ENCODE measurements at places on chromosomes 7 and 10.

GRCh38 chr7:94414481-94414880, 19.8 kb downstream of the COL1A2 start:
- DNase-seq, result peak; percentile 73

- no peak for DNase-seq
Observed at GRCh38 chr7:115637128-115637527, 393.4 kb downstream of the TFEC start.

DNA sequence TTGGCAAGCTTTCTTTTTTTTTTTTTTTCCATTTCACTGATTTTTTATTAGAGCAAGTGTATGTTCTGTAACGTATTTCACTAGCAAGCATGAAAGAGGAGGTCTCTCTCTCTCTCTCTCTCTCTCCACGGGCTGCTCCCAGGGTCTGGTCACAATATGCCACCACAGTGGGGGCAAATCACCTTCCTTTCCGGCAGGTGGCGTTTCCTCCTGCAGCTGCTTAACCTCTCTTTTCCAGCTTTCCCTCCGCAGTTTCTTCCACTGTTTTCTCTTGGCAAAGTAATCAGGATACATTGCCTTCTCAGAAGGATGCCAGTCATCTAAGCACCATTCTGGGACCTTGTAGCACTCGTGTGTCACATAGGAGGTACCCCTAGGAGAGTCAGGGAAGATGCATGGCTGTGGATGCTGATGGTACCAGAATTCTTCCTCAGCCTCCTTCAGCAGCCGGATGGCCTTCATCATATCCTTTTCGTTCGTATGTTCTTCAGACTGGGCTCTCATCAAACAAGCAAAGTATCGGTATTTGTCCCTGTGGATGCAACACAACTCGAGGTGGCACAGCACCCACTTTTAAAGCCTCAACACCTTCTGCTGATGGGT, 197.3 kb upstream of the PODXL start:
- DNase-seq, result no peak

- DNase-seq, result no peak
Observed at GRCh38 chr10:61096056-61096455, 152.1 kb upstream of the RHOBTB1 start.

DNA sequence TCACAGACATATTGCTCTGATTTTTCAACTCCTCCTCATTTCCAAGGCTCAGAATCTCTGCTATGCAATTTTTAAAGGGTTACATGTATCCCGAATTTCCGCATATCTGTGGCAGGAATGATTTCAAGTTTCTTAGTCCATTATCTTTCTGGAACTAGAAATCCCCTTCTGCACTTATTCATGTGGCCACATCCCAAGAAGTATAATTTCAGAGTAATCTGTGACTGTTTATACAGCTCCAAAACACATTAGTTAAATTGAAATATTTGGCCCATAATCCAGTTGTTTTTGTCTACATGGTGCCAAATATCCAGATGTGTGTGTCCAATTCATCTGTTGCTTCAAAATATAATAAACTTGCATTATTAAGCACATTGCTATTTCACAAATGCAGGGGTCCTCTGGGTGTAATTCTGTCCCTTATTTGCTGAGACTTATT, 271.2 kb downstream of the ARHGAP12 start:
- DNase-seq, result no peak

DNA sequence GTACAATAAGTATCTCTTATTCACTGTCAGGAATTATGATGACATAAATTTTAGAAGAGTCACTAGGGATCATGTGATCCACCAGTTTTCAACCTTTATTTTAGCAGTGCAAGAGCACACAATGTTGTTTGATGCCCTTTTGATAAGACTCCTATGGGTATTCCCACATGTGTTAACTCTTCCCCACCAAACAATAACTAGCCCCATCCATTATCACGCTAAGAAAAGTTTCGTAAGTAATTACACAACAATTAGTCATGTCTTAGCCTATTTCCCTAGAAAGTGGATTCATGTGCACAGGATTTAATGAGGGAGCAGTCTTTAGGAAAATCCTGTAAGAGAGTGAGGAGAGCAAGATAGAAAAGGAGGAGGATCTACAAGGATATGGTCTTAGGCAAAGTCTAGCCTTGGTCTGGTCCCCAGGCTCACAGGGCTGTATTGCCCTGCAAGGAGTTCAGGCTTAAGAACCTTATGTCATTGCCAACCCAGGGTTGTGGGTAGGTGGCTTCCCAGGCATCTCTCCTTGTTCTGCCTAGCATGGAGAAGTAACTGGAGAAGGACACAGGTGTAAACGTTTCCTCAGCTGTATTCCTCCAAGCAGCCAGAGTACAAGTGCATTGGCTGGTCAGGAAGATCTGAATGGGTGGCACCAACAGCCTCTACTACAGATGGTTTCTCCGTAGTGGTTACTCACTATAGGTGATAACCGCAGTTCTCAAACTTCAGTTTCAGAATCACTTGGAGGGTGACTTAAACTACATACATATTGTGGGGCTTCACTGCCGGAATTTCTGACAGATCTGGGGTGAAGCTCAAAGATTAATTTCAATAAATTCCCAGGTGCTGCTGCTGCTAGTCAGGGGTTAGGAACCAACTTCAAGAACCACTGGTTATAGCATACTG, 574.5 kb downstream of the SUGCT start:
- DNase-seq, result no peak

DNA sequence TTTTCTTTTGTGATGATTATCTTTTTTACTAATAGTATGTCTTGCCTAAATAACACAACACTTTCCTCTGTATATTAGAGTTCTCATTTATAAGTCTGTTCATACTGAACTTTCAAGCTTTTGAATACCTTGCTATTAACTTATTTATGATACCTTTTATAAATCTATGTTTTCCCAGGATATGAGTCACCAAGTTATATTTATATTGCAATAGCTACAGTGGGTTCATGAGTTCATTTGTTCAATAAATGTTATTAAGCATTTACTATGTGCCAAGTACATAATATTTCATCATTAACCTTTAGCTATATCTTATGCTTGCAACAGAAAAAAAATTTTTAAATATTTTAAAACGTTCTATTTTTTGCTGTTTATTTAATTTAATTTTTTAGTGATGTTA, 18.3 kb downstream of the CLCN1 start:
- DNase-seq, result no peak

DNA sequence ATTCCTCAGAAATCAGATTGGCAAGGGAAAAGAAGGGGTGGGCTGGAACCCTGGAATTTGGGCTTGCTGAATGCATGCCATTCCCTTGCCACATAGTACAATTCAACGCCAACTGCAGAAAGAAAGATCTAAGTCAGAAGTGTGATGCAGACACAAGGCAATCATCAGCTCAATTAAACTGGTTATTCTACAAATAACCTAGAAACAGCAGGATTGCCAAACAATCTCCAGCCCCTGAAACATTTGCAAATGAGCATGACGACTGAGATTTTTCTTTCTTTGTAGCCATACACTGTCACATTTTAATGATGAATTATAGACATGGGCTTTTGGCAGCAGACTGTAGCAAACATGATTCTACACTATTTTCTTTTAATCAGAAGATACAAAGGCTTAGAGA, 16.5 kb upstream of the CREB5 start:
- DNase-seq, result no peak

- peak; percentile 42 for DNase-seq
Observed at GRCh38 chr10:111835574-111835973, 348.0 kb downstream of the GPAM start.

GRCh38 chr10:14953424-14954000, 384 bp downstream of the DCLRE1C start:
- DNase-seq, result peak; percentile 65

- DNase-seq, result no peak
Observed at GRCh38 chr7:138776166-138776833, 21.5 kb upstream of the TMEM213 start.

GRCh38 chr7:28405662-28406061, 6.7 kb upstream of the CREB5 start:
- peak; percentile 91 for DNase-seq

GRCh38 chr7:50812841-50813475, 30.3 kb upstream of the GRB10 start:
- peak; percentile 58 for DNase-seq

- DNase-seq, result no peak
Observed at GRCh38 chr10:35857860-35858259, 215.8 kb upstream of the FZD8 start.

DNA sequence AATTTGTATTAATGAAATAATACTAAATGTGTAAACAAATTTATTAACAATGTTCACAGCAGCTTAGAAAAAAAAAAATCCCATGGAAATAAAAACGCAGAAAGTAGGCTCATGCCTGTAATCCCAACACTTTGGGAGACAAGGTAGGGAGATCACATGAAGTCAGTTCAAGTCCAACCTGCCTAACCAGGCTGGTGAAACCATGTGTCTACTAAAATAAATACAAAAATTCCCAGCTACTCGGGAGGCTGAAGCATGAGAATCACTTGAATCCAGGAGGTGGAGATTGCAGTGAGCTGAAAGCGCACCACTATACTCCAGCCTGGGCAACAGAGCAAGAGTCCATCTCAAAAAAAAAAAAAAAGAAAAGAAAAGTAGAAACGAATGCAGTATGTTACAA, 36.2 kb downstream of the LARP4B start:
- DNase-seq, result no peak

DNA sequence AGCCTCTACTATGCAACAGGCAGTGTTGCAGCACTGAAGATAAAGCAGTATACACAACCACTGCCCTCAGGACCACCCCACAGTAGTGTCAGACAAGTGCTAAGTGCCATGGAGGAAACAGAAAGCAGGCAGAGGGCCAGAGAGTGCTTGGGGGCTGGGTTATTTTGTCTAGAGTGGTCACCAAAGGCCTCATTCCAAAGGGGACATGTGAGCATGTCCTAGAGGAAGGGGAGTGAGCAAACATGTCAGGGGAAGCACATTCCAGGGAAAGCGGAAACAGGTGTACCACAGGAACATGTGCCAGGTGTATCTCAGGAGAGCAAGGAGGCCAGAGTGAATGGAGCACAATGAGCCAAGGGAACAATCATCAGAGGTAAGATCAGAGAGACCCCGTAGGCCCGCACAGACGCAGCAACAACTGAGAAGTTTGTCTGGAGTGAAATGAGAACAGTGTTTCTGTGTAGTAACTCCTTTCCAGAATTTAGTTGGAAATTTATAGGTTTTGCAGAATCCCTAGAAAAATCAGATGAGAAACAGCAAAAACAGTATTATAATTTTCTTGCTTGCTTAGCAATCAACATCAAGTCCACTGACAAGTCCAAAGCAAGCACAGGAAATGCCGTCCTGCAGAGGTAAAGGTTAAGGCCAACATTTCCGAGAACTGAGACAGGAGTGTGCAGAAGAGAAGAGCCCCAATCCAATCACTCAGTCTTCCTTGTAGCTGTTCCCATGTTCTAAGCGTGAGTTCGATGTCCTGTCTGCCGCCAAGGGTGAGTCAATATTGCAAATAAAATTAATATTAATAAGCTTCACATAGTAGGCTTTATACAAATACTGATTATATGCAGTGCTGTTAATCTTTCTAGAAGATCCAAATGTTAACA, 67.3 kb downstream of the SGMS1 start:
- DNase-seq, result no peak

DNA sequence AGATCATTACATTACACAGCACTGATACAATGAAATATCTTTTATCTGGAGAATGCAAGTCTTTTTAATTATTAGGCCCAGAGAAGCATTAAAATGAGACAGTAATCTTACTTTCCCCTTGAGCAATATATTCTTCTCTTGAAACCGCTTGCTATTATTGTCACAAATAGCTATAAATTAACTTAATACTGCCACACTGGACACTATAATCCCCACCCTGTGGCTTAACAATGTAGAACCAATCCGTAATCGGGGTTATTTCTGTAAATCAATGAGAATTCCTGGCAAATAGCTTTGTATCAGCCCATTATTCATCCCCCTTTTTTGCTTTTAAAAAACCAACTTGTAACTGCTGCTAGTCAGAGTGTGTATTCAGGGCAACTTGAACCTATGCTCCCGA, 366.2 kb upstream of the VWC2 start:
- no peak for DNase-seq

DNA sequence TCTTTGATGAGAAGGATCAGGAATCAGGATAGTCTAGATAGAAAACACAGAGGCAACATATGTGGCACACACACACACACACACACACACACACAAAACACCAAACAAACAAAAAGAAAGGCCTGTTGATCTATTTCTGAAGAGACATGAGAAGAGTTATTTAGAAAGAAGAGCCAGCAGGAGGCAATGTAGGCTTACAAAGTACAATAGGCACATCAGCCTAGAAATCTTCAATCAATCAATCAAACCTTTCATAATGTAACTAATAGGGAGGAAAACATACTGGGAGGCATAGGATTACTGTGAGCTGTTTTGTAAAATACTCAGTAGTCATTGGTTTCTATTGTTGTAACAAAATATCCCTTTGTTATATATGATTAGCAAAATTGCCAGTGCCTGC, 47.3 kb upstream of the TES start:
- DNase-seq, result no peak

- no peak for DNase-seq
Observed at GRCh38 chr10:7512487-7512886, 101.7 kb upstream of the SFMBT2 start.

DNA sequence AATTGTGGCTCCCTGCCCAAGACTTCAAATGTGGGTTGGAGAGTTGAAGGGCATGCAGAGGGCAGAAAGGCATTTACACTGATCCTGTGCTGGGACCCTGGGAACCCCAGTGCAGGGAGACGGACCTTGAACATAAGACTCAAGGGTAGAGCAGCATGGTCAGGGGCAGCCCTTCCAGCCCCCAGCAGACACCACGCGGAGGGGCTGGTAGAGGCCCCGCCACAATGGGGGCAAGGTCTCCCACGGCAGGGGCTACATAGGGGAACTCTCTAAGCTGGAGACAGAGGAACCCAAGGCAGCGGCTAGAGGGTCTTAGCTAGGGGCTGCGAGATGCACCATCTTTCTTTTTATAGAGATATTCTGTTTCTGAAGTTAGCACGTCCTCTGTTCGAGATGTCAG, 45.2 kb upstream of the EBF3 start:
- DNase-seq, result no peak

GRCh38 chr10:75011221-75011620, 100.2 kb upstream of the SAMD8 start:
- DNase-seq, result no peak

GRCh38 chr10:104501864-104502579, 139.1 kb upstream of the SORCS3 start:
- DNase-seq, result no peak

- no peak for DNase-seq
Observed at GRCh38 chr10:113517901-113518260, 35.0 kb upstream of the HABP2 start.

DNA sequence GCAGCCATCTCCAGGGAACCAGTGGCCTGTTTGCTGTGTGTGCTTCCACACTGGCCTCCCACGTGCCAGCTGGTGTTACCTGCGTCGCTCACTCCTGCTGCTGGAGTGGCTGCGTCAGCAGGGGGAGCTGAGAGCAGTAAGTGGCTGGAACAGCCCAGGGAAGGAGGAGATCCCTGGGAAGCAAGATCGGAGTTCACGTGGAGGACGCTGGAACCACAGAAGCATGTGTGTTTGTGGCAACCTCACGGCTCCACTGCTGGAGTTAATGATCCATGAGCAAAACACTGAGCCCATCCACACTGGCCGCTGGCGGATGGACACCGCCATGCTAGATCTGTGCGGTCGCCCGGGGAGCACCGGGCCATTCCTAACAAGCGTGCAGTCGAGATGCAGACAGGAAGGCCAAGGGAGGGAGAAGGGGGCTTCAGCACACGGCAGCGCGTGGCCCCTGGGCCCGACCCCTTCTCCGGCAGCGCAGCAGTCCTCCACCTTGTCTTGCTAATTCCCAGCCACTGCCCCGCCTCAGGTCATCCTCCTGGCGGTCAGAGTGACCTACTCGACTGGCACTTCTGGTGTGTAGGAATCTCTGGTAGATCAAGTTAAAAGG, 68.5 kb upstream of the EEPD1 start:
- DNase-seq, result no peak

- no peak for DNase-seq
Observed at GRCh38 chr10:130935128-130935439, 376.4 kb downstream of the TCERG1L start.

GRCh38 chr10:101668566-101668965, 26.4 kb downstream of the FBXW4 start:
- DNase-seq, result no peak

All from fibroblast of gingiva (primary cell).